Stimulated activated CD8-positive, alpha-beta memory T cell treated with anti-CD3 and anti-CD28 coated beads, Interleukin-15, amount 100 ng/mL, for 48 hours (primary cell): ENCODE measurements at places on chromosomes 12 and 14.

DNA sequence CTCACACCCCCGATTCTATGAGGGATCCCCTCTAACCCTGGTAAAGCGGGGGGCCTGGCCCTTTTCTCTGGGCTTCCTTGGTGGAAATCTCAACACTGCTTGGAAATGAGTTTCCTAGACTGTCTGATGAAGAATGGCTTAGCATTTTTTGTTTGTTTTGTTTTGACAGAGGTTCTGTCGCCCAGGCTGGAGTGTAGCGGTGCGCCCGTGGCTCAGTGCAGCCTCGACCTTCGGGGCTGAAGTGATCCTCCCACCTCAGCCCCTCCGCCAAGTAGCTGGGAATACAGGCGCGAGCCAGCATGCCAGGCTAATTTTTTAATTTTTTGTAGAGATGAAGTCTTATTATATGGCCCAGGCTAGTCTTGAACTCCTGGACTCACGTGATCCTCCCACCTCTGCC, 30.3 kb downstream of the TC2N start:
- DNase-seq, result no peak

DNA sequence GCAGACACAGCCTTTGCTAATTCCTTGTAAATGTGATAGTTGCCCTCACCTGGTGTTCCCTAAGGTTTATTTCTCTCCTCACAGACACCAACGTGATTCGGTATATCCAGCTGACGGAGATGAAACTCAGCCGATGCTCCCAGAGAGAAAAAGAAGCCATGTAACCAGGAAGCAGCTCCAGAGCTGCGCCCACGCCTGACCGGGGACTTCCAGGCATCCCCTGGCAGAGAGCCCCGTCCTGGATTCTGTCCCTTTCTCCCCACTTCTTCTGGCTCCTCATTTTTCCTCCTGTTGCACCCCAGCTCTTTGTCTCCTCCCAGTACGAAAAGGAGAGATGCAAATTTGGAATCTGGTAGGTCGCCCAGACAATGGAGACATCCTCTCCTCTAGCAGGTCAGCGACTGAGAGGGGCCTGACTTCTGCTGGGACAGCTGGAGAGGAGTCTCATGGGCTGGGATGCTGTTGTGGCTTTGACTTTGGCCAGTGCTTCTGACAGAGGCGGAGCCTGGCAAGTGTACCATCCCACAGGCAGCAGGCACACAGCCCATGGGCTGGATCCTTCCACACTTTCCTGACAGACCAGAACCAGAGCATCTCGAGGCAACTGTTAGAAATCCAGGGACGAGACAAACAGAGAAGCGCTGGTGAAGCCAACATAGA, 29.4 kb downstream of the TTC9 start:
- no peak for DNase-seq

DNA sequence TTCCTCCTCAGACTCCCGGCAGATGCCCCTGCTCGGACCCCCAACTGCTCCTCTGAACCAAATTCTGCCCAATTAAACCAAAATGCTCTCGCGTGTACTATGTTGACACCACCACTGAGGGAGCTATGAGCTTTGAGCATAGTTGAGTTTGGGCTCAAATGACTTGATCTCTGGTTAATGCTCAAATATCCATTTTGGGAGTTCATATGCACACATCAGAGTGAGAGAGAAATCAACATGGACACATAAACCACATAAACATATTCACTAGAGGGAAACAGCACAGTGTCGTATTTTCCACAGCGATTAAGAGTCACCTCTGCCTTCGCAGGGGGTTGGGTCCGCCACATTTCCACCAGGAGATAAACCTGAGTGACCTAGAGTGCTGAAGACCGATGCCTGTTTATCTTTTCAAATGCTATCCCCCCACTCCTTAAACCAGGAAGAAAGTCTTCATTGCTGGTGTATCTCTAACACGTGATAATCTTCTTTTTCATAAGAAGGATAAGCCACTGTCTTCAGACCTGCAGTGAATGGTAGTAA, 59.4 kb upstream of the FOXN3 start:
- DNase-seq, result no peak

- peak; percentile 92 for DNase-seq
Measured at GRCh38 chr12:68745904-68746571, at the start of gene SLC35E3. SLC35E3 (plus strand) TSS chr12:68746176; CDS start chr12:68746378, 202 bp downstream.

DNA sequence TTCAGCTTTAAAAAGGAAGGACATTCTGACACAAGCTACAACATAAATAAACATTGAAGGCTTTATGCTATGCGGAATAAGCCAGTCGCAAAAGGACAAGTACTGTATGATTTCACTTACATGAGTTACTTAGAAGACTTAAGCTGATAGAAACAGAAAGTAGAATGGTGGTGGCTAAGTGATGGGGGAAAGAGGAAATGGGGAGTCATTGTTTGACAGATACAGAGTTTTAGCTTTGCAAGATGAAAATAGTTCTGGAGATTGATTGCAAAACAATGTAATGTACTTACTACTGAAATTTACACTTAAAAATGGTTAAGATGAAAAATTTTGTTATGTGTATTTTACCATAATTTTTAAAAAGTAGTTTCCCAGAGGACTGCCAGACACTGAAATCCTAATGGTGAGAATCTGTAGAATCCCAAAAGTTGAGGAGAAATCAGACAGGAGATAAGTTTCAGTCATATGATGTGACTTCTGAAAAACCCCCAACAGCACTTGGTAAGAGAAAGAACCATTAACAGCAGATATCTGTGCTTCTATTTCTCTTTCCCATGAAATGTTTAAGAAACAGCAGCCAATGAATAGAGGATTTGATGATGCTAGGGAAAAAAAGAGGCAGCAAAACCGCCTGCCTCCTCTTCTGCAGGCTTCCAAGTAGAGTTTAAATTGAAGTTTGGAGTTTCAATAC, 16.6 kb upstream of the CLEC2A start:
- no peak for DNase-seq

- DNase-seq, result no peak
Measured at GRCh38 chr14:83940253-83940652, 1589.7 kb upstream of the FLRT2 start.

GRCh38 chr14:100677152-100677551, 49.5 kb upstream of the DLK1 start:
- DNase-seq, result no peak

DNA sequence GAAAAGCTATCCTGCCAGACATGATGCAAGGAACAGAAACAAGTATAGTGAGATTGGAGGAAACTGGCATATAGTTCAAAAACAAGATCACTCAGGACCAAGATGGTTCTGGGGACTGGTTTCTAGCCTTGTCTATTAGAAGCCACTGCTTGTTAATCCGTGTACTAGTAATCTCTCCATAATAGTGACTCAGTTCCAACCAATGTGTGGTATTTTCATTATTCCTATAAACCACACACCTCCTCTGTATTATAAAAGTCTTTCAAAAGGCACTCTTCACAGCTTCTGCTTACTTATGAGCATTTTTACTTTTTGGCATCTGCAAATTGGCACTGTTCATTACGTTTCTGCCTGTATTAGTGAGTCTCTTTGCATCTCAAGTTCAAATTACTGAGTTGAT, 140.3 kb downstream of the SLC6A15 start:
- no peak for DNase-seq

- DNase-seq, result peak; percentile 26
Measured at GRCh38 chr12:112198120-112198733, 72.9 kb downstream of the TRAFD1 start.

GRCh38 chr14:55843718-55844403, 263.9 kb downstream of the KTN1 start:
- DNase-seq, result no peak

- DNase-seq, result no peak
Measured at GRCh38 chr12:102965281-102966155, 8.0 kb downstream of the ASCL1 start.

GRCh38 chr14:73422515-73422914, 35.8 kb downstream of the NUMB start:
- no peak for DNase-seq

DNA sequence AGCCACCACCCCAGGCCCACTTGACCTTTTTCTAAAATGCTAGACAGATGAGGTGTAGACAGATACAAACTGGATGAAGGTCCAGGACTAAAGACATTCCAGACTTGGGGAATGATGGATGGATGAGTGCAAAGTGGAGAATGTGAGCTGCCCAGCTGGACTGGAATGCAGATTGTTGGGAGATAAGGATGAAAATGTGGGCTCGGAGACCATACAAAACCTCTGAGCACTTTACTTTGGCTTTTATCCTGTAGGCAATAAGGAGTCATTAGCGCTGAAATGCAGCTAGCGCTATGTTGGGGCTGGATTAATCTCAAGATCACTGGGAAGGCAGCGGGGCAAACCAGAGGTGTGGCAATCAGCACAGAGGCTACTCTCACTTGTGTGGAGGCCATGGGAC, 64.7 kb upstream of the GNPNAT1 start:
- DNase-seq, result no peak

DNA sequence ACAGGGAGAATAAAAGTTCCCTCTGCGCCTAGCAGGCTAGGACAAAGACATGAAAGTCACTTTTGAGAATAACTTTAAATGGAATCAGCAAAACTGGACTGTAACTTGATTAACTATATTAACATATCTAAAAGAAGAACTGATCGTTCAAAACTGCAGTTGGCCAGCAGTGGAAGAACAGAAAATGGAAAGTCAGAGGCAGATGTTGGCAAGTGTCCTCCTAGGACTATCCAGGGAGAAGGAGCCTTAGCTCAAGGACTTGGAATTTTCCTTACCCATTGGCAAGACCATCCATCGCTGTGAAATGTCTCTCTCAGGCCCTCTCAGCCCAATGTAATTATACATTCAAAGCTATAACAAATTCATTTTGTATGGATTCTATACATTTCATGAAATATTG, 419.7 kb downstream of the ATP23 start:
- no peak for DNase-seq

- DNase-seq, result no peak
Measured at GRCh38 chr14:36313898-36314297, 6.5 kb downstream of the MBIP start.

DNA sequence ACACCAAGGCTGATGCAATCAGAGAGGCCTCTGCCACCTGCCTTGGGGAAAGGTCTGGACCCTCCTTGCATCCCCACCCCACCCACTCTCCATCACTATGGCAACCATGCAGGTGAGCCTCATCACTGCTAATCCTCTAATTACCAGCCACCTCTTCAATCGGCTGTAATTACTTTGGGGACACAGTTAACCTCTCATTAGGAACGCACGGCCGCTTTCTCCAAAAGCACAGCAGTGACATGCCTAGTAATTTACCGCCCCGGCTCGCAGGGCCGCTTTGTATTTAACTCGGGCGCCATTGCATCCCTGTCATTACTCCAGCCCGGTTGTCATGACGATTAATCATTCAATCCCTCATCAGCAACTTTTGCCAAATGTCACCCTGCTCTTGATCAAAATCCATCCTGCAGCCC, 36.3 kb upstream of the FAM222A start:
- DNase-seq, result no peak

GRCh38 chr12:121839106-121839992, 19.3 kb downstream of the HPD start:
- DNase-seq, result peak; percentile 99

GRCh38 chr12:67892259-67893021, 96.8 kb upstream of the IFNG-AS1 start:
- DNase-seq, result no peak

DNA sequence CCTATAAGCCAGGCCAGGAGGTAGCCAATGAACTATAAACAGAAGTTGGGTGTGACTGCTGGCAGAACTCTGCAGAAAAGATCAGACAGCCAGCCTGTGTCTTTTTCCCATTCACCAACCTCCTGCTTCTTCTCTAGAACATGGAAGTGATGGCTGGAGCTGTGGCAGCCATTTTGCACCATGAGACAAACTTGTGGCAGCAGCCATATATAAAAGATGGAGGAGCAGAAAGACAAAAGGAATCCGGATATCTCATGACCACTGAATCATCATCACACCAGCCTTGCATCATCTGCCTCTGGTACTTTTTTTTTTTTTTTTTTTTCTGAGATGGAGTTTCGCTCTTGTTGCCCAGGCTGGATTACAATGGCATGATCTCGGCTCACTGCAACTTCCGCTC, 8.7 kb downstream of the BEGAIN start:
- no peak for DNase-seq

- no peak for DNase-seq
Measured at GRCh38 chr12:47751561-47751960, 7.1 kb downstream of the RAPGEF3 start.

DNA sequence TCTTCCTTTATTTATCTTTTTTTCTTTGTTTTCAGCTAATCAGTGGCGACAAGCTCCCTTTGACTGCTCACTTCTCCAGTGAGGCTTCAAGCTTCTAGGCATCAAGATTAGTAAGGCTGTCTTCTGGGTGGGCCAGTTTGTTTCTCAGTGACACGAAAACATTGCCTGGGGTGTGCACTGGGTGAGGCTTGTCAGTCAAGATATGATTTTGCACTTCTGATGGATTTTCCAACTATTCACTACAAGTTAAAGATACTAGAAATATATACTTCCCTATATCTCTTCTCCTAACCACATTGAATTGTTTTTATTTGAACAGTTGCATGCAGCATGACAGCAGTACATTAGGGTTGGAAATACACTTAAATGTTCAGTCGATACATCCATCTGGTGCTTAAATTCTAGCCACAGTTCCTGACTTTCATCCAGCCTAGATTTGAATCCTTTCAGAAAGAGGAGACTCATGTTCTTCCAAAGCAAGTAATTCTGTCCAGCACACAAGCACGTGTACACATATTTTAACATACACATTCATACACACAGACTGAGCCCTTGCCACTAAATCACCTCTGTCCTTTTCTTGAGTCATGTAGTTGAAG, 275.6 kb upstream of the NOVA1 start:
- no peak for DNase-seq
